Right cardiac atrium (tissue), 5 donors: ENCODE measurements at places on chromosomes 4 and X. TPM values are rescaled to one million over a fixed set of nuclear protein-coding genes. Genes with fewer than 3 reads are reported as not detected.

DNA sequence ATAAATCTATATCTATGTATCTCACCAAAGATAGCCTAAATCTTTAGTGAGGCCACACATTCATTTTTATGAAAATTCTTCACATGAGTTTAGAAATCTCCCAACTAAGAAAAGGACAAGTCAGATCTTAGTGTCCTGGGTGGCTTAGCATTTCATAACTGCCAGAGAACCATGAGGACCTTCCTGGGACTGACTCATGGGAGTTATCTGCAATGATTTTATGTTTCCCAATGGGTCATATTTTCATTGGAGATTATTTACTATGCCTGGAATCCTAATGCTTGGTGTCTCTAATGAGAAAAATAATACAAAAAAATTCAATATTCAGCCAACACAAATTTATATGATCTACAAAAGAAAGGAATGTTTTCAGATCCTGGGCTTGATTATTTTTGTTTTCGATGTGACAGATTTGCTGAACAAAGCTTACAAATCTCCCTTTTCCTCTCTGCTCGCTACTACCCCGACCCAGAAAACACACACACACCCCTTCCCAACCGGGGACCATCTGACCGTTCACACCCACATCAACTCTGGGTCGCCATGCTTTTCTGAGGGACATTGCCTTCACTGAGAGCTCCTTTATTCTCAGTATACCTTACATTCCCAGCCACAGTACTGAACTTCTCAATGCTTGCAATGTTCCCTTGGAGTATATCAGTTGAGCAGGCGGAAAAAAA is 40.1 kb downstream of the SORBS2 start:
- DNase-seq = no peak

- peak; percentile 67 for DNase-seq
These were observed at the start of gene PWWP3B for GRCh38 chrX:106168107-106168506. Gene PWWP3B (plus strand): TSS chrX:106168305. CDS start chrX:106205433, 37,128 bp downstream.

DNA sequence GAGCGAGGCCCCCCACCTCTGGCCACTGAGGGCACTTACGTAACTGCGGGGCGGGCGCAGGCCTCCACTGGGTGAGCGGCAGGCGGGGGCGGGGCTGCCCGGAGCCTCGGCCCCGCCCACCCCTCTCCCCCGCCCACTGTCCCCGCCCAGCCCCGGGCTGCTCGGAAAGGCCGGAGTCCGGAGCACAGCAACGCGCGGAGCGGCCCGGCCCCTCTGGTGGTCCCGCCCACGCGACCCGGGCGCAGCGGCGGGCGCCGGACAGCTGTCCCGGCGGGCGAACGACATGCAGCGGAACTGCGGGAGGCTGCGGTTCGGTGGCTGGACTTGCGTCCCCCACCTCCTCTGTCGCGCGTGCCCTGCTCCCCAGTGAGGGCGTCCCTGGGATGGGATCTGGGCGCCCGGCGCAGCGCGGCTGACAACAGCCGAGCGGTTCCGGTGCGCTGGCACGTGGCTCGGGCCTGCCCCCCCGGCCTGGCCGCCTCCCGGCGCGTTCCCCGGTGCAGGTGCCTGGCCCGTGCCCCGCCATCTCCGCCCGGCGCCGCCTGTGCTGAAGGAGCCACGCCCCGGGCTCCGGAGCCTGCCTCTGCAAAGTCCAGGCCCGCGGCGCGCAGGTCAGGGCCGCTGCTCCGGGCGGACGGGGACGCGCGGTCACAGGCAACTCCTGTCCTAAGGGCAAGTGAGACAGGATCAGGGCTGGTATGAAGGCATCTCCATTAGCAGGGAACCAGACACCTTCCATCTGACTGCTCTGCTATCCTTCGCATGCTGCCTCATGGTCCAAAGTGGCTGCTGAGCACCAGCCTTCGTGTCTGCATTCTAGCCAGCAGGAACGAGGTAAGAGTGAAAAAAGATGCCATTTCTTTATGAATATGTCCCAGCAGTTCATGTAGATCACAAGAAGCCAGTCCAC is 21.8 kb upstream of the JAKMIP1 start:
- peak; percentile 37 for DNase-seq

GRCh38 chrX:57915680-57916079 is 5.4 kb upstream of the ZXDA start:
- DNase-seq = no peak

GRCh38 chrX:151631822-151632221 is 63.4 kb upstream of the PRRG3 start:
- no peak for DNase-seq

- DNase-seq = no peak
These were observed 45.9 kb downstream of the FREM3 start for GRCh38 chr4:143654571-143654970.

- DNase-seq = no peak
These were observed 32.9 kb upstream of the GRID2 start for GRCh38 chr4:92270908-92271307.

DNA sequence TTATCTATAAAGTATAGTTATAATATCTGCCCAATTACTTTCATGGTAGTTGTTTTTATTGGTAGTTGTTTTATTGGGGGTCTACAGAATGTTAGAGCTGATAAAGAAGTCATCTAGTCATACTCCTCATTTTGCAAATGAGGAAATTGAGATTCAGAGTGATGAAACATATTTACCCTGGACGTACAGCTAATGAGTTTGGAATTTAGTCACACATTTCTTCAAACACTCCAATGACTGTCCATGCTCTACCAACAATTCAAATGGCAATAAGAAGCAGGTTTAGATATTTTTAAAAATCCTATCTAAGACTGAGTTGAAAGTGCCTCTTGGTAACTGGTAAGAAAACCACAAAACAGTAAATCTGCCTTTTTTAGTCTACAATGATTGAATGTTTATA is 98.2 kb downstream of the MAGEC1 start:
- no peak for DNase-seq

GRCh38 chr4:30716158-30716557 is 4.0 kb upstream of the PCDH7 start:
- DNase-seq = no peak

GRCh38 chr4:54743562-54743961 is 85.8 kb downstream of the KIT start:
- DNase-seq = no peak

DNA sequence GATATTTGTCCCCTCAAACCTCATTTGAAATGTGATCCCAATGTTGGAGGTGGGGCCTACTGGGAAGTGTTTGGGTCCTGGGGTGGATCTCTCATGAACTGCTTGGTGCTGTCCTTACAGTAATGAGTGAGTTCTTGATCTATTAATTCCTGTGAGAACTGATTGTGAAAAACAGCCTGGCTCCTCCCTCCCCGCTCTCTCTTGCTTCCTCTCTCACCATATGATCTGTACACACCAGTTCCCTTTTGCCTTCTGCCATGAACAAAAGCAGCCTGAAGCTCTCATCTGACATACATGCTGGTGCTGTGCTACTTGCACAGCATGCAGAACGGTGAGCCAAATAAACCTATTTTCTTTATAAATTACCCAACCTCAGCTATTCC is 11.2 kb upstream of the YIPF7 start:
- DNase-seq = no peak

Gene IL2
- not detected for total RNA-seq

Gene ARX
- not detected for total RNA-seq

Gene SYTL4
- total RNA-seq = 6.7 TPM

Gene ADAMTS3
- 2.1 TPM for total RNA-seq

Gene OTC
- 1.1 TPM for total RNA-seq

Gene SRPX2
- 2.5 TPM for total RNA-seq

Gene IDH3G
- total RNA-seq = 66.0 TPM
